ENCODE measurements at places on chromosomes 2 and 18.

- no peak for DNase-seq
These were observed 298.2 kb upstream of the CHST9 start for GRCh38 chr18:27483276-27483675.

DNA sequence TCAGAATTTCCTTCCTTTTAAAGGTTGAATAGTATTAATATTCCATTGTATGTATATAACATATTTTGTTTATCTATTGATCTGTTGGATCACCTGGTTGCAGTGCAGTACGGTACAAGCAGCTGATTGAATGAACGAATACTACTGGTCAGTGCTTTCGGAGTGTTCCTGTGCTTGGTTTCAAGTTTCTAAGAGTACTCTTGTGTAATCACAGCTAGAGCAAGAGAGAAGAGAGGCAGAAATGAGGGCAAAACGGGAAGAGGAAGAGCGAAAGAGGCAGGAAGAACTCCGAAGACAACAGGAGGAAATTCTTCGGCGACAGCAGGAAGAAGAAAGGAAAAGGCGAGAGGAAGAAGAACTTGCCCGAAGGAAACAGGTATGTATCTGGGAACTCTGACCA lies 40.3 kb upstream of the KCNJ13 start:
- DNase-seq: no peak

DNA sequence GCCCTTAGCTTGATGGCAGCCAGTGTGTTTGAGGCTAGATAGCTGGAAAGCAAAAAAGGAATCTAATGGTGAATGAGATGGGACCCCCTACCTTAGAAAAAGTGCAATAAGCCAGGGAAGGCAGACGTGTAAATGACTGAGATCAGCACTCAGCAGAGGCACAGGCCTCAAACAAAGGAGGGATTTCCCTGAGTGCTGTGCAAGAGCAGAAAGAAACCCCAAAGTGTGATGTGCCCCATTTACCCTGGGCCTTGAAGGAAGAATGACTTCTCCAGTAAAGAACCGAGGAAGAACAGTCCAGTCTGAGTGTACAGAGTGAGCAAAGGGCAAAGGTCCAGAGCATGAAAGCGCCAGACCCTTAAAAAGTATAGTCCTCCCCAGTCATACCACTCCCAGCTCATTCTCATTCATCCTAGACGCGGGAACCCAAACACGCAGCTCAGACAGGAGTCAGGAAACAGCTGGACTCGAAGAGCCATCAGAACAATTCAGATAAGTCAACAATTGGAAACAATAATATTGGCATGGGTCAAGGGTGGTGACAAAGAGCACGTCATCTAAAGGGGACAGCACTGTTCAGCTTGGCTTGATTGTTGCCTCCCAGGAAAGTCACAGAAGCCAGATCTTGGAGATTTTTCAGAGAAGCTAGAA lies 121.7 kb downstream of the INO80D start:
- DNase-seq: no peak

DNA sequence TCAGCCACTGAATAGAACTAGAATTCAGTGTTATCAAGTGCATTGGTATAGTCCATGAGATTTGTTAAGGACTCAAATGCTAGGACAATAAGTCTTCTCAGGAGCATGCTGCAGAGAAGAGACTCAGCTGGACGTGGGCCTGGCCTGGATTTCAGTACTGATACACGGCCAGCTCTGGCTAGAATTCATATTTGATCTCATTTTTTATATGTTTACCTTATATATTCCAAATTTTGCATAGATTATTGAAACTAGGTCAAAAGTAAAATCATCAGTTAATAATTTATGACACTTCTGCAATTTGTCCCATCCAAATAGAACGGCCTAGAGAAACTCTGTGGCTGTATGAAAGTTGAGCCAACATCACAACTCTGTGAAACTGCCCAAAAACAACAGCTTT lies 262.0 kb downstream of the DLGAP1 start:
- DNase-seq: no peak

- DNase-seq: no peak
These were observed 38.4 kb downstream of the CAPN13 start for GRCh38 chr2:30768708-30769480.

DNA sequence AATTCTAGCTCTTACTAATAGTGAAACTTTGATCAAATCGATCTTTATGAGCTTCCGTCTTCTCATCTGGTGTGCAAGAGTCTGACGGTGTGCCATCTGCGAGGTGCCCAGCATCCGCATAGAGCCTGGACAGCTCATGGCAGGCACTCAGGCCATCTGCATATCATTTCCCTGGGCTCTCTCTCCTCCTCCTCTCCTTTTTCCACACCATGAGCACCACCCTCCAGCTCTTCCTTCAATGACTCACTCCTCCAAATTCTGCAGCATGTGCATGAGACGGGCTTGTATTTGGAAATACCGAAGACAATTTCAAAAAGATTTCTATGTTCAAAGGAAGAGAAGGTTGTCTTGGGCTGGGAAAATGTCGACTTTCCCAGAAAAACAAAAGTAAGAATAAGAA lies 161.1 kb downstream of the CCBE1 start:
- no peak for DNase-seq
